ENCODE measurements at places on chromosomes 1 and 21.

GRCh38 chr1:2270260-2271100 is 42.4 kb downstream of the SKI start:
- no peak for DNase-seq

GRCh38 chr1:183760661-183761060 is 44.3 kb upstream of the RGL1 start:
- DNase-seq: no peak

DNA sequence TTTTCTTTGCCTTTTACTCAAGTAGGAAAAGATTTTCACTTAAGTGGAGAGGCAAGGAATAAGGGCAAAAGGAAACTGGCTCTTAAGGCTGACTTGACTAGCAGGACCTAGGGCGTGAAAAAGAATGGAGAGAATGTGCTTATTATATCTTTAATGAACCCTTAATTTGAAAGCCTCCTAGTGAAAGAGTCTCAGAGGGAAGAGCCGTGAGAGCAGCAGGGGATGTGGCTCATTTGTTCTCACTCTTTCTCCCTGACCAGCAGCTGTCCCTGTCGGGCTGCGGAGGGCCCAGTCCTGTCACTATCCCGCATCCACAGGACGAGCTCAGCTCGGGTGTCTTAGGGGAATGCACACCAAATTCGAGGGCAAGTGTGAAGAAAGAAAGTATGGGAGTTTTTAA is 180.1 kb downstream of the EDEM3 start:
- DNase-seq: no peak

GRCh38 chr1:162972773-162973172 is 96.4 kb upstream of the RGS4 start:
- DNase-seq: no peak

GRCh38 chr1:37622131-37622530 is 12.6 kb downstream of the RSPO1 start:
- DNase-seq: no peak

- DNase-seq: no peak
Observed at GRCh38 chr21:16473988-16474387, 744.2 kb downstream of the USP25 start.

DNA sequence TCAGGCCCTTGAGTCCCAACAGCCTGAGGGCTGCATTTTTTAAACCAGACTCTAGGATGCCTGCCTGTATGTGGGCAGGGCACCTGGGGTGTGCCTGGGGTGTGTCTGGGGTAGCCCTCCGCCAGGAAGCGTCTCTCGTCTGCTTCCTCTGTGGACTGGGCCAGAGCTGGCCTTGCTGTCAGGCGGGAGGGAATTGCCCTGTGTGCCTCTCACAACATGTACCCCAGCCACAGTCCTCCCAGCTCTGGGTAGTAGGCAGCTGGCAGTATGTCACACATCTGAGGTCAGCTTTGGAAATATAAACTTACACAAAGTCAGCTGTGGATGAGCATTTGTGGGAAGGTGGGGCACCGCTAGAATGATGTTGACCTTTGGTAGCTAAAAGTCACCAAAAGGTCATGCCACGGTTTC is 13.0 kb downstream of the TRAF5 start:
- no peak for DNase-seq

Data from activated gamma-delta T cell treated with anti-CD3 and anti-CD28 coated beads, Interleukin-2, amount 50 U/mL, for 16 hours (primary cell).